Immature natural killer cell (primary cell): ENCODE measurements at places on chromosomes 7 and 10.
A peak's percentile ranks its signal among the peaks of the same experiment; 100 is the strongest.

- H3K36me3 ChIP-seq, result no peaks in the 10 kb centered on the region
- H3K27ac ChIP-seq, result no peak overlapping the region
- DNase-seq, result no peak
- H3K4me3 ChIP-seq, result no peak overlapping the region
- no peaks in the 10 kb centered on the region for H3K27me3 ChIP-seq
These were observed 165.7 kb downstream of the SEMA3D start for GRCh38 chr7:85021101-85021704.

DNA sequence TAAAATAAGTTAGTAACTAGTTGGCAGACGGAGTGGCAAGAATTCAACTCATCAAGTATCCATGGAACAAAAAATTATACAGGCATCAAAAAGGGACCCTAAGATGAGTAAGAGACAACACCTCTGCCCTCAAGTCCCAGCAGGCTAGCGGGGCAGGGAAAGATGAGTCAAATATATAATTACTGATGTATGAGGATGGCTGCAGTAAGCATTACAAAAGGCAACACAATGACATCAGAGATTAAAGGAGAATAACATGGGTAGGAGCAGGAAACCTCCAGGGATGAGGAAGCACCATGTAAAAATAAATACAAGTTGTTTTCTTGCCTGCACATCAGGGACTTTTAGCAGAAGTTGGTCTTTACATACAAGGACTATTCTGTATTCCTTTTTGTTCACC, 49.4 kb downstream of the SCRN1 start:
- H3K4me1 ChIP-seq, result no peaks in the 10 kb centered on the region
- DNase-seq, result no peak
- no peak overlapping the region for H3K27ac ChIP-seq
- peaks cover 48% of the 10 kb centered on the region for H3K36me3 ChIP-seq

DNA sequence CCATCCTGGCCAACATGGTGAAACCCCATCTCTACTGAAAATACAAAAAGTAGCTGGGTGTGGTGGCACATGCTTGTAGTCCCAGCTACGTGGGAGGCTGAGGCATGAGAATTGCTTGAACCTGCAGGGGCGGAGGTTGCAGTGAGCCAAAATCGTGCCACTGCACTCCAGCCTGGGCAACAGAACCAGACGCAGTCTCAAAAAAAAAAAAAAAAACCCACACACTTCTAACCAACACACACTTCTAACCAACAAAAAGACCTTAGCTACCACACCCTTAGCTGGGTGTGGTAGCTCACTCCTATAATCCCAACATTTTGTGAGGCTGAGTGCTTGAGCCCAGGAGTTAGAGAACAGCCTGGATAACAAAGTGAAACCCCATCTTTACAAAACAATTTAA, 33.9 kb upstream of the SPOCK2 start:
- peaks cover 22% of the 10 kb centered on the region for H3K36me3 ChIP-seq
- H3K4me3 ChIP-seq, result no peak overlapping the region
- H3K27me3 ChIP-seq, result no peaks in the 10 kb centered on the region
- no peak for DNase-seq
- H3K4me1 ChIP-seq, result no peaks in the 10 kb centered on the region
- H3K27ac ChIP-seq, result no peak overlapping the region

DNA sequence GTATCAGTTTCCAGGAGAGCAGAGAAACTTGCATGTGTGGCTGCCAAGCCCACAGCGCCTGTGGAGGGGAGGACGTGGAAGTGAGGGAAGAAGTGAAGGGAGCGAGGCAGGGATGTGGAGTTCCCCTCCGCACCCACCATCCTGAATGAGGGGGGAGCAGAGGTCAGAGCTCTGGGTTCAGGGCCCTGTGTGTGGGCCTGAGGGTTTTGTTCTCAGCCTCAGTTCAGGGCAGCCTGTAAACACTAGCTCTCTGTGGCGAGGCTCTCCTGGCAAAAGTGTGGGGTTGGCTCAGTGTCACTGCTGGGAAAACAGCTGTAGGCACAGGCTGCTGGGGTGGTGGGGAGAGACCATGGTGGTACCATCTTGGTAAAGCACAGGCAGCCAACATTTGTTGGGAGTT, 108.4 kb downstream of the C10orf105 start:
- H3K27me3 ChIP-seq, result peaks cover 5% of the 10 kb centered on the region
- no peak overlapping the region for H3K4me3 ChIP-seq
- H3K27ac ChIP-seq, result no peak overlapping the region
- no peaks in the 10 kb centered on the region for H3K36me3 ChIP-seq
- H3K4me1 ChIP-seq, result no peaks in the 10 kb centered on the region

- H3K27ac ChIP-seq, result peak overlapping the region; percentile 95
- no peaks in the 10 kb centered on the region for H3K36me3 ChIP-seq
- no peak for DNase-seq
- H3K27me3 ChIP-seq, result peaks cover 3% of the 10 kb centered on the region
These were observed 317 bp downstream of the PDZD7 start for GRCh38 chr10:101030496-101031127.

DNA sequence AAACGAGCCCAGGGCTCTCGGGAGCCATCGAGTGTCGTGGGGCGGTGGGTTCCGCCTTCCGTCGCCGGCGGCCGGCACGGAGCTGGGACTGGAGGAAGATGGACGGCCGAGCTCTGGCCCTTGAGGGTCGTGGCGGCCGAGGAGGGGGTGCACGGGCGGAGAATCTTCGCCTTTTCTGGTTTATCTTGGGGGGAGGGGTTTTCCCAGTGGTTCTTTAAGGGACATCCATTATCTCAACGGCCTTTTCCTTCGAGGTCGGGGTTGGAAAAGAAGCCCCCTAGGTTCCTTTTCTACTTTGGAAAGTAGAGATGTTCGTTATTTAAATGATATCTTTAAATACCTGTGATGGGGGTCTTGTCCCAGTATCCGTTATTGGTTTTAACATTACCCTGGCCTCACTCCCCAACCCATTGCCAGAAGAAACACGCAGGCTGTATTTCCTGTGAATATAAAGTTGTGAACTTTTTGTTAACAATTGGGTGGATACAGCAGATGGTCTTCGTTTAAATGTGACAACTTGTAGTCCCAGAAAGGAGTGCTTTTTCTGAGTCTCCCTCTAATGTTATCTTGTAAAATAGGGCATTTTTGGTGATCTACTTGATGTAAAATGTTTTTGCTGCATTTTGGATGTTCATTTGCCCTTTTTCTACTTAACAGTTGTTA, 765 bp downstream of the CCAR1 start:
- H3K27ac ChIP-seq, result peak overlapping the region; percentile 95
- H3K4me3 ChIP-seq, result peak overlapping the region; percentile 99
- no peaks in the 10 kb centered on the region for H3K36me3 ChIP-seq
- peaks cover 20% of the 10 kb centered on the region for H3K4me1 ChIP-seq

DNA sequence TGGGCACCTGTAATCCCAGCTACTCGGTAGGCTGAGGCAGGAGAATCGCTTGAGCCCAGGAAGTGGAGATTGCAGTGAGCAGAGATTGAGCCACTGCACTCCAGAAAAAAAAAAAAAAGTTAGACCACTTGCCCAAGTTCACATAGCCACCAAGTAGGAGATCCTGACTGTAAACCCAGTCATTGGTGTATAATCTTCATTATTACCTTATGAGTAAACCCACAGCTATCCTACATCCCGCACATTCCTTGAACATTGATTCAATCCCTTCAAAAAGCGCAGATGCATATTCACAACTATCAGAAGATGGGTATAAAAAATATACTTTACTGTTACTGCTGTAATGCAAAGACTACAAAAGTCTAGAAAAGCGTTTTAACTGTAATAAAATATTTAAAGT, 512.9 kb downstream of the SUGCT start:
- no peak for DNase-seq
- no peak overlapping the region for H3K4me3 ChIP-seq
- peaks cover 7% of the 10 kb centered on the region for H3K4me1 ChIP-seq
- peaks cover 2% of the 10 kb centered on the region for H3K27me3 ChIP-seq

DNA sequence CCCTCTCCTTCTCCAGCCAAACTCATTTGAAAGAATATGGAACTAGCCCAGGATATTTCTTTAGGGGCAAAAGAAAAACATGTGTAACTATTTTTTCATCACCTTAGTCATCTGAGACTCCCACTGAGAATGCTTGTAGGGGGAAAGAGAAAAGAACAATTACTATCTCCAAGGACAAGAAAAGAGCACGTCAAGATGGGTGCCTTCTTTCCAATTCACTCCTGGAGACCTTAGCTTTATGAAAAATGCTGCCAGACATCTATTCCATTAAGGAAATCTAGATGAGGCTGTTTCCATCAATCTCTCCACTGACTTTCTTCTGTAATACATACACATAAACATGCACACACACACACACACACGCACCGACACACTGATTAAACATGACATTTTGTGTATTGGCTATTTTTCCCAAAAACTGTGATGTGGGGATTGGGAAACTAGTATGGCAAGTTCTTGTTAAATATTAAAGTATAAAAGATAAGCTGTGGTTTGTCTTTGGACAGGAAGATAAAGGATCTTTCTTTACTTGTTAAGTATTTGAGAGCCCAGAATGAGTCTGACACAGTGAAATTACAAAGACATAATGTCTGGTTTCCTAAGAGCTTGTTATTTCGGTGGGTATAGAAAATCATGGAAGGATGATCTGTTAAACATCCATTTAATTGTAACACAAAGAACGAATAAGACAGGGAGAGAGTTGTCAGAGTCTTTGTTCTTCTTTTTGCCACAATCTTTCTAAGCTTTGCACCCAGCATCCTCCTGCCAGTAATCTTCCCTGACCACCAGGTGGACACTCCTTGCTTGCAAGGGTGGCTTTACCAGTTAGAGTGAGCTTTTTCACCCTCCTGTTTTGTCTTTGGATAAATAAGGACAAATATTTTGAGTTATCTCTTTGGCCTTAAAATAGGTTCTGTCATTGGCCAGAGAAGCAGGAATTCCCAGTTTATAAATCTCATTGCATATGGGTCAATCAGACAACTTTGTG, 177.3 kb upstream of the TMEM72 start:
- H3K4me3 ChIP-seq, result no peak overlapping the region
- DNase-seq, result no peak
- H3K36me3 ChIP-seq, result no peaks in the 10 kb centered on the region
- H3K4me1 ChIP-seq, result no peaks in the 10 kb centered on the region

DNA sequence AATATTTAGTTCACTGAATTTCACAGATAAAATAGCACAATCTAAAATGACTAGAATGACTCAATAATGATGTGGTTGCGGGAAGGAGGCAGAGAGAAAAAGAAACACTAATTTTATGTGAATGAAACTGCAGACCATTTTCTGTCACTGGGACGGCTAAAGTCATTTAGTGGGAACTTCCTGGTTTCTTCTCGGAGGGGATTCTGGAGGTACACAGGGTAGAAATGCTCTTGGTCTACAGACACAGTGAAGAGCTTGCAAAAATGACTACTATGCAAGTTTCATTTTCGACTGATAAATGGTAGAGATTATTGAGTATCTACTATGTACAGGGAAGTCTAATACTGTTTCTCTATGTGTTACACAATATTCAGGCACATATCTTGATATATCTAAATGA, 63.5 kb upstream of the LRRN3 start:
- no peaks in the 10 kb centered on the region for H3K27me3 ChIP-seq
- no peak overlapping the region for H3K27ac ChIP-seq
- H3K4me3 ChIP-seq, result no peak overlapping the region
- H3K4me1 ChIP-seq, result peaks cover 1% of the 10 kb centered on the region

GRCh38 chr10:112536663-112537062, 89.6 kb downstream of the VTI1A start:
- no peak for DNase-seq
- no peaks in the 10 kb centered on the region for H3K27me3 ChIP-seq
- peaks cover 17% of the 10 kb centered on the region for H3K36me3 ChIP-seq

DNA sequence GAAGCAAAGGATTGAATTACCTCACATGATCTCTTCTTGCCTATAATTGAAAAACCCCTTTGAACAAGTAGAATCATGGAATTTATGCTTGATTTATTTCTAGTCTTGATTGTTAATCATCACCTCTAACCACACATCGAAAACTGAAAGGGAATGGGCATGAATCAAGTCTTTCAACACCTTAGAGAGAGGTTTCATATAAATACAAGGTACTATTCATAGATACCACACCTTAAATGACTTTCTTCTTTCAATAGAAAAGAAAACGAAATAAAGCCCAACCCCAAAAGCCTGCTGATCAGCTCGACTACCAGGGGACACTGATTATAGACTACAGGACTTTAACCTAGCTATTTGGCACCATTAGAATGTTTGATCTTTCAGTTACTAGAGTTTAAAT, 128.6 kb upstream of the PTPRZ1 start:
- H3K4me1 ChIP-seq, result no peaks in the 10 kb centered on the region
- H3K36me3 ChIP-seq, result no peaks in the 10 kb centered on the region
- DNase-seq, result no peak

GRCh38 chr10:84837877-84838276, 509.5 kb downstream of the CCSER2 start:
- no peak overlapping the region for H3K27ac ChIP-seq
- no peak overlapping the region for H3K4me3 ChIP-seq
- no peaks in the 10 kb centered on the region for H3K36me3 ChIP-seq
- no peaks in the 10 kb centered on the region for H3K4me1 ChIP-seq
- no peak for DNase-seq
- H3K27me3 ChIP-seq, result peaks cover 2% of the 10 kb centered on the region

DNA sequence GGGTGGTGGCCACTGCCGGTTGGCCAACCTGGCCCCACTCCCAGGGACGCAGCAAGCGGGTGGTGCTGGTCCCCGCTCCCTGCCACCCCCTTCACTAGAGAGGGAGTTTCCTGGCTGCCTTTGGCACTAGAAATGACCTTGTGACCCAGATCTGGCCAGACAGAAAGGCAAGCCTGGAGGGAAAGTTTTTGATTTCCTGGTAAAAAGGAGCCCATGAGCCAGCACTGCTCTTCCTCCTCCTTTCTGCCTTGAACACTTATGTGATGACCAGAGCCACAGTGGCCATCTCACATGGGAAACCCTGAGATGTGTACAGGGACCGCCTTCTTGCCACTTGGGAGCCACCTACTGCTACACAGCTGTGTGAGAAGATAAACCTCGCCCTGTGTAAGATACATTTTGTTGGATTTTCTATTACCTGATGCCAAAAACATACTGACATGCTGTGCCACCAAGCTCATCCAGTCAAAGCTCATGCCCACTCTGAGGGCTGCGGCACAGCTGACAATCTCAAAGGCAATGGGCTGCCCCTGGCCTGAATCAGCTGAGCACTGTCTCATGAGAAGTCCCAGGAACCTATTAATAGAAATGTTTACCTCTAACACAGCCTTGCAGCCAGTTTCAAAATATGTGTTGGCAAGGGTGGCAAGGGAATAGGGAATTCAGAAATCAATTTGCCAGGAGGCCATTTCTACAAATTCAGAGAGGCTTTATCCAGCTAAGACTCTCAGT, 94.0 kb downstream of the CYTH3 start:
- DNase-seq, result no peak
- no peaks in the 10 kb centered on the region for H3K27me3 ChIP-seq
- no peak overlapping the region for H3K4me3 ChIP-seq
- H3K36me3 ChIP-seq, result peaks cover 18% of the 10 kb centered on the region
- H3K4me1 ChIP-seq, result peaks cover 27% of the 10 kb centered on the region

DNA sequence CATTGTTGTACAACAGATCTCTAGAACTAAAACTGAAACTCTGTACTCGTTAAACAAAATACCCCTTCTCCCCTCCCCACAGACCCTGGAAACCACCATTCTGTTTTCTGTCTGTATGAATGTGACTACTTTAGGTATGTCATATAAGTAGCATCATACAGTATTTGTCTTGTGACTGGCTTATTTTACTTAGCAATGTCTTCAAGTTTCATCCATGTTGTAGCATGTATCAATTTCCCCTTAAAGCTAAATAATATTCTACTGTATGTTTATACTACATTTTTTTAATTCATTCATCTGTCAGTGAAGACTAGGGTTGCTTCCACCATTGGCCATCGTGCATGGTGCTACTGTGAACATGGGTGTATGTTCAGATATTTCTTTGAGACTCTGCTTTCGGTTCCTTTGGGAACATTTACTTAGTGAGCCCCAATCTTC, 71.2 kb upstream of the RPA3 start:
- no peak for DNase-seq
- no peaks in the 10 kb centered on the region for H3K4me1 ChIP-seq
- peaks cover 16% of the 10 kb centered on the region for H3K36me3 ChIP-seq
- H3K4me3 ChIP-seq, result no peak overlapping the region

- H3K36me3 ChIP-seq, result peaks cover 4% of the 10 kb centered on the region
- no peak for DNase-seq
- peak overlapping the region; percentile 91 for H3K27ac ChIP-seq
These were observed 3.7 kb downstream of the PURB start for GRCh38 chr7:44881610-44882009.
